Femur (tissue), 1 donor: ENCODE measurements at places on chromosomes 13 and 19.

DNA sequence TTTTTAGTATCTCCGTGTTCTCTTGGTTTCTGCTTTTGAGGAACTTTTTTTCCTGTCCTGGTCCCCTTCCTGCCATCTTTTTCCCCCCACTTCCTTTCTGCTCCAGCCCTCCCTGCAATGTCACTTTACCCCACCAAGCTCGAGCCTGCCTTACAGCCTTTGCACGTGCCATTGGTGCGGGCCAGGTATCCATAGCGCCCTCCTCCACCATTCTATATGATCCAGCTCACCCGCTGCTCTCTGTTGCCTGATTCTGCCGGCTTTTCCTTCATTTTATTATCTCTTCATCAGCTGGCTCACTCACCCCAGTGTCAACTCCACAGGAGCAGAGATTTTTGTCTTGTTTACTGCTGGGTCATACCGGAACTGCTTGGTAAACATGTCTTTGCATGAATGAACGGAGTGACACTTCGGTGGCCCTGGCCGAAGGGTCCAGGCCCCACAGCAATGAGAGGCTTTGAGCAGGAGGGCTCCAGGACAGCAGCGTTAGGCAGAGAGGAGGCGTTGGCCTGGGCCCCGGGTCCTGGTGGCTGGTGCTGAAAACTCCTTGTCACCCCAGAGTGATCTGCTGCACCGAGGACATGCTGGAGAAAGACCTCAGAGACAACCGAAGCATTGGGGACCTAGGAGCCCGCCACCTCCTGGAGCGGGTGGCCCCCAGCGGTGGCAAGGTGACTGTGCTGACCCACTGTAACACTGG is 1.2 kb downstream of the MRI1 start:
- no peak for DNase-seq

DNA sequence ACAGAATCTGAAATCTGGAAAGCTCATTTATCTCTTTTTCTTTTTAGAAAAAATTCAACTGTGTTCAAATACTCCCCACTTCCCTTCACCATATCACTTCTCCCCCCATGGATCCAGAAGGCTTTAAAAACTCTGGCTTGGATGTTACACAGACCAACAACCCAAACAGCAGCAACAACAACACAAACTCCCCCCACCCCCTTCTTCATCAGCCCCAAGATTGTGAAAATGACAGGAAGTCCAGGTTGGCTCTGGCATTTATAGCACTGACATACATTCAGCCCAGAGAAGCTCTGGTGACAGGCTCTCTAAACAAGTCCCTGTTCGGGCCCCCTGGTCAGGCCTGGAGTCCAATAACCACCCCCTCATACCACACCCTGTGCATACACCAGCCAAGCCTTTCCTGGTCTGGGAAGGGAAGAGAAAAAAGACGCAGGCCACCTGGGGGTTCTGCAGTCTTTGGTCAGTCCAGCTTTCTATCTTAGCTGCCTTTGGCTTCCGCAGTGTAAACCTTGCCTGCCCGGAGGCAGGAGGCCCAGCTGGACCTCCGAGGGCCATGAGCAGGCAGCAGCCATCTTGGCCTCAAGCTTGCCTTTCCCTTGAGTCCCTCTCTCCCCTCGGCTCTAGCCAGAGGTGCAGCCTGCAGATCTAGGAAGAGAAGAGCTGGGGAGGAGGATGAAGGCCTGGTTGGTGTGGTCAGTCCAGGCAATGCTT is 6.8 kb downstream of the CDX2 start:
- DNase-seq = no peak

GRCh38 chr13:95044452-95045205 is 256.6 kb downstream of the ABCC4 start:
- DNase-seq = no peak

DNA sequence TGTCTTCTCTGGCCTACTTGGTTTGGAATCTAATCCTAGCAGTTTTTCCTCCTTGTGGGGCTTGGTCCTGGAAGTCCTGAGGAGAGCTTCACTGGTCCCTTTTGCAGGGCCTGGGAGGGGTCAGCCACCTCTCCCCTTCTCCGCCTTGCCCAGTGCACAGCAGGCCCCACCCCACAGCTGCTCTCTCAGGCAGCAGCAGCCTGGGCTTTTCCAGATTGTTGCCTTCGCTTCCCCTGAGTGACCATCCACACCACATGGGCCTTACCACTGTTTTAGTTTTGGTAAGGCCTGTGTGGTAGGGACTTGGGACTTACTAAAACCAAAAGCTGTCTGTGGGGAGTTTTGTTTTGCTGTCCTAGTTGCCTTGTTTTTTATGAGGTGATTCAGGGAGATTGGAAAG is 11.5 kb downstream of the MPHOSPH8 start:
- no peak for DNase-seq
